ENCODE measurements at places on chromosomes 5 and 9. TPM values are rescaled to one million over a fixed set of nuclear protein-coding genes. Genes with fewer than 3 reads are reported as not detected.

The PKD2L2 gene
- total RNA-seq, result not detected

The AFAP1L1 gene
- total RNA-seq, result 11.9 TPM

The RFESD gene
- total RNA-seq, result 1.6 TPM

The PCDHGA6 gene
- 4.7 TPM for total RNA-seq

The KCNIP1 gene
- not detected for total RNA-seq

The SVEP1 gene
- total RNA-seq, result 81.2 TPM

The C5orf52 gene
- not detected for total RNA-seq

The DBH gene
- not detected for total RNA-seq

The LECT2 gene
- total RNA-seq, result not detected

Measured in fibroblast of villous mesenchyme (primary cell).